ENCODE measurements at places on chromosomes 11 and 22.

GRCh38 chr11:102269927-102270326 is 47.4 kb upstream of the BIRC3 start:
- DNase-seq = no peak

DNA sequence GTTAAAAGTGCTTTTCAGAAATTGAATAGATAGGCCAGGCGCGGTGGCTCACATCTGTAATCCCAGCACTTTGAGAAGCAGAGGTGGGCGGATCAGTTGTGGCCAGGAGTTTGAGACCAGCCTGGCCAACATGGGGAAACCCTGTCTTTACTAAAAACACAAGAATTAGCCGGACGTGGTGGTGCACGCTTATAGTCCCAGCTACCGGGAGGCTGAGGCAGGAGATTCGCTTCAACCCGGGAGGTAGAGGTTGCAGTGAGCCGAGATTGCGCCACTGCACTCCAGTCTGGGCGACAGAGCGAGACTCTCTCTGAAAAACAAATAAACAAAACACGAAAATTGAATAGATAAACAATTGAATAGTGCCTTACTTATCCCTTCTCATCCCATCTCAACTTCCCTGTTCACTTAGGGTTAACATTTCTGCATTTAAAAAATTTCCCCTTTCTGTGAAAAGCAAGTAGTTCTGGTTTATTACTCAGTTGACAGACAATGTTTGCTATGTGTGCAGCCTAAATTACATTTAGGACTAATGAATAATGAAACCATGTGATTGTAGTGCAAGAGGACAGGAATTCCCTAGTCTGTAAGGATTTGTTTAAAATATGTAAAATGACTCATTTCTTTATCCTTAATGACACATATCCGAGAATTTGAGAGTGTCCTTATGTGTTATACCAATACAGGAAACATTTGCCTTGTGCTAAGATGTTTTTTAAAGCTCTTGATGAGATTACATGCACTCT is 6.0 kb downstream of the RNF169 start:
- peak; percentile 49 for DNase-seq

- no peak for DNase-seq
These were observed 67.4 kb downstream of the ZNRF3 start for GRCh38 chr22:28950617-28951411.

DNA sequence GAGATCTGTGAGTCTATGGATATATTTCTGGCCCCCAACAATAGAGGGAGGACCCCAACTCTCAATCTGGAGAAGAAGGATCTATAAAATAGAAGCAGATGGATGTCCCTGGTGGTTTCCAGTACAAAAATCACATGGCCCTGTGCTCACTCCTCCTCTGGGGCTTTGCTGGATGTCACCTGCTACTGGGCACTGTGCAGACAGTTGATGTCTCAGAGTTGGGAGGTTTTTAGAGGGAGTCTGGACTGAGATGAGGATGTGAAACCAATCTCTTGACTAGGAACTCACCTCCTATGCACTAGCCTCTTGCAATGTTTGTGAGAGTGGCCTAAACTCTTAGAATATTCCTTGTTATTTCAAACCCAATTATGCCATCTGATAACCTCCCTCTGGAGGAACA is 107.2 kb downstream of the SCN3B start:
- no peak for DNase-seq

- no peak for DNase-seq
These were observed 74.4 kb upstream of the PPARA start for GRCh38 chr22:46075764-46076531.

- no peak for DNase-seq
These were observed 45.2 kb downstream of the NECTIN1 start for GRCh38 chr11:119683783-119684182.

- no peak for DNase-seq
These were observed 146.7 kb downstream of the AASDHPPT start for GRCh38 chr11:106224172-106224571.

DNA sequence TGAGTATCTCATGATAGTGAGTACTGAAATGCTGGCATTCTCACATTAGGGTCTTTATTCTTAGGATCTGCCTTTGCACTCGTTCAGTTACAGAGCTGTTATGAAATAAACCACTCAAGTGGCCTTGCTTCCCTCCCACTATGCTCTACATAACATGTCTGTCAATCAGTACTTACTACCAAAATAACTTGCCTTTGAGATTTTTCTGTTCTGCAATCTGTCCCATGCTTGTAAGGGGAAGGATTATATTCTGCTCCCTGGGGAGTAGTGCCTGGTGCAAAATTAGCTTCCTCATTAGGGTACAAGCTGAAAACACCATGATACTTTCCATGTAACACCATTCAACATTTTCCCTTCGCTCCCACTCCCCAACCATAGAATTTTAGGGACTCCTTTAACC is 1.9 kb upstream of the GRAP2 start:
- no peak for DNase-seq

- DNase-seq = no peak
These were observed 22.9 kb downstream of the TMEM123 start for GRCh38 chr11:102429691-102430090.

DNA sequence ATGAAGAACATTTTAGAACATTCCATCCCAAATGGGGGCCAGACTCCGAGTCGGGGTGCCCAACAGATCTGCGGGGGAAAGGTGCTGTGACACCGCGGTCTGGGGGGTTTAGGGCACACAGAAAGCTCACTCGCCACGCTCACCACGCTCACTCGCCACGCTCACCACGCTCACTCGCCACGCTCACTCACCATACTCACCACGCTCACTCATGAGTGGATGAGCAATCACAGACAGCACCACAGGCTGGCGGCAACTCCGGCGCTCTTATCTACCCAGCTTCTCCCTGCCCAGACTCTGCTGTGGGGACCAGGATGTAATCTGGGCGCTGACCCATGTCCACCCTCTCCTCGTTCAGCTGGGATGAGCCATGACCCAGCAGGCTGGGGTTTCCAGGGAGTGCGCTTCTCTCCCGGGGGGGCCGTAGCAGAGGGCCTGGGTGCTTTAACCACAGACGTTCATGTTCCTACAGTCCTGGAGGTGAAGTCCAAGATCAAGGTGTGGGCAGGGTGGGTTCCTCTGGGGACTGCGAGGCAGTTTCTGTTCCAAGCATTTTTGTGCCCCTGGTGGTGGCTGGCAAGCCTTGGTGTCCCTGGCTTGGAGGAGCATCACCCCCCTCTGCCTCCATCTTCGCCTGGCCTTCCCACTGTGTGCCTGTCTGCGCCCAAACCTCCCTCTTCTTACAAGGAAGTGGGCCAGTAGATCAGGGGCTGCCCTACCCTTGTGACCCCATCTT is 141.2 kb downstream of the CTTN start:
- DNase-seq = no peak

DNA sequence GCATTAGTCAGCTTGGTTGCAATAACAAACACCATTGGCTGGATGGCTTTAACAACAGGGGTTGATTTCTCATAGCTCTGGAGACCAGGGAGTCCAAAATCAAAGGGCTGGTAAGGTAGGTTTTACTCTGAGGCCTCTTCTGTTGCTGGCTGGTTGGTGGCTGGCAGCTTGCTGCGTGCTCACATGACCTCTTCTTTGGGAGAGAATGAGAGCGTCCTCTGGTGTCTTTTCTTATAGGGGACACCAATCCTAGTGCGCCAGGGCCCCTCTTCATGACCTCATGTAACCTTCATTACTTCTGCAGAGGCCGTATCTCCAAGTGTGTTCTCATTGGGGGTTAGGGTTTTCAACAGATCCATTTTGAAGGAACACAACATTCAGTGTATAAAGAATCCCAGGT is 1308.3 kb downstream of the TBC1D22A start:
- no peak for DNase-seq

DNA sequence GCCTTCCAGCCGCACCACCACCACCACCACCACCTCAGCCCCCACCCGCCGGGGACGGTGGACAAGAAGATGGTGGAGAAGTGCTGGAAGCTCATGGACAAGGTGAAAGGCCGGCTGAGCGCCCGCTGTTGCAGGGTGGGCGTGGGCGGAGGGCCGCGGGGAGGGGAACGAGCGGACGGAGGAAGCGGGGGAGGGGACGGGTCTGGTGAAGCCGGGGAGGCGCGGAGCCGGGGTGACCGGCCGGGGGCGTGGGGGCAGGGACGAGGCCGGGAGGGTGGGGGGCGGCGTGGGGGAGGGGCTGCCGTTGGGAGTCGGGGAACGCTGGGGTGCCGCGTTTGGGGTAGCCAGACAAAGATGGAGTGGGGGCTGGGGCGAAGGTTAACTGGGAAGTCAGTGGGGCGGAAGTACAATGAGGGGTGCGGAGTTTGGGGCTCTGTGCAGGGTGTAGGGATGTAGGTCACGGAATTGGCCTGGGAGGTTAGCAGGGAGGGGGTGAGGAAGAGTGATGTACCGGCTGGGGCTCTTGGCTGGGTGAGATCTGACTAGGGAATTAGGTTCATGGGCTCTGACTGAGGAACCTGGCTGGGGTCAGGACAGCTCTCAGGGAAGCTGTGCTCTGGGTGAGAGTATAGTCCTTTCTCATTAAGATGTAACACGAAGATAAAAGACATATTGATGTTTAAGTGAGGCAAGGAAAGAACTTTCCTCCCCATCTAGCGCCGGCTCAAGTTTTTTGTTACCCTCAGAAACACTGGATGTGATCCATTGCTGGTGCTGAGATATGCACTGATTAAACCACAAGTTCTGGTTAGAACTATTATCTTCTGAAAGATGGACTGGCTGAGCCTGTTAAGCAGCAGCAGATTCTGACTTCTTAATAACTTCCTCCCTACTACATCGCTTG is 624 bp downstream of the CBL start:
- no peak for DNase-seq

DNA sequence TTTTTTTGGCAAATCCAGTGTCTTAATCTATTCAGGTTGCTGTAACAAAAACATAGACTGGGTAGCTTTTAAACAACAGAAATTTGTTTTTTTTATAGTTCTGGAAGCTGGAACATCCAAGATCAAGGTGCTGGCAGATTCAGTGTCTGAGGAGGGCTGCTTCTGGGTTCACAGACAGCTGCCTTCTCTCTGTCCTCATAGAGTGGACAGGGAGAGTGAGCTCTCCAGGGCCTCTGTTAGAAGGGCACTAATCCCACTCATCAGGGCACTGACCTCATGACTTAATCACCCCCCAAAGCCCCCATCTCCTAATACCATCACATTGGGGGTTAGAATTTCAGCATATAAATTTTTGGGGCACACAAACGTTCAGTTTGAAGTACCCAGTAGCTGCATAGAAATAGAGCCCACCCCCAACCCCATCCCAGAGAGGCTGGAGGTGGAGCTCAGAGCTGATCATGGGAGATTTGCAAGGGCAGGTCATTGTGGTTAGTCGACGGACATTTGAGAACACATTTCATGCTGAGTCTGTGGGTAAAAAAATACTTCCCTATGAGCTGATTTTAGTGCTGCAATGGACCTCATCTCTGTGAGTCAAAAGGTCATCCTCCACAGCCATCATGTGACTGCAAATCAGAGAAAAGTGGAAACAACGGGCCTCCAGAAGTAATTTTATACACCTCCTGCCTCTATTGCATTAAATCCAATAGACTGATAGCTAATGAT is 203.1 kb upstream of the CADM1 start:
- DNase-seq = no peak

GRCh38 chr22:44147821-44148574 is 32.7 kb upstream of the PARVG start:
- no peak for DNase-seq

GRCh38 chr11:6395470-6396060 is 5.3 kb downstream of the SMPD1 start:
- no peak for DNase-seq

DNA sequence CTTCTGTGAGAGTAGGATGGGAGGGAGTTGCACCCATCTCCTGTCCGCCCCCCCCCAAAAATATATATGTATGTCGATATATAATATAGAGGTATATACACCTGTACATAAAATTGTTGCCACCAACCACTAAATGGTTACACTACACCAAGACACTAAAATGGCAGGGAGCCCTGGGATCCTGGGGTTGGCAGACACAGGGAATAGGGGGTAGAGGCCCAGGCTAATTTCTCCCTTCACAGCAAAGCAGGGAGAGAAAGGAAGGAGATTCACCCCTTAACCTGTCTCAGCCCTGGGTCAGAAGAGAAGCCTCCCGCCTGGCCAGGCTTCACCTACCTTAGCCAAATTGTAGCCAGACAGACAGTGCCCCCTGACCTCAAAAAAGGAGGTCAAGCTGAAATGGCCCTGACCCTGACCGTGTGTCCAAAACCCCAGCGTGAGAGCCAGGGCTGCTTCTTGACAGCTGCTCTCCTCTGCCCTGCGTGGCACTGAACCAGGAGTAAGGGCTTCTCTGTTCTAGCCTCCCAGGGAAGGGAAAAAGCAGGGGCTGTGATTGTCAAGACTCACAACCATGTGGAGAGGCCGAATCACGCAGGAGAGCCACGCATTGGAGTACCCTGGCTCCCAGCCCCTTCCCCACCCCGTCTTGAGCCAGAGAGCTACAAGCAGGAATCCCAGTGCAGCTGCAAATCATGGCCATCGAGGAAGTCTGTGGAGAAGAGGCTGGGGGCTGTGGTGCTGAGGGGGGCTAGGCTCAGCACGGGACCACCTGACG is 40.5 kb downstream of the SGSM3 start:
- no peak for DNase-seq

DNA sequence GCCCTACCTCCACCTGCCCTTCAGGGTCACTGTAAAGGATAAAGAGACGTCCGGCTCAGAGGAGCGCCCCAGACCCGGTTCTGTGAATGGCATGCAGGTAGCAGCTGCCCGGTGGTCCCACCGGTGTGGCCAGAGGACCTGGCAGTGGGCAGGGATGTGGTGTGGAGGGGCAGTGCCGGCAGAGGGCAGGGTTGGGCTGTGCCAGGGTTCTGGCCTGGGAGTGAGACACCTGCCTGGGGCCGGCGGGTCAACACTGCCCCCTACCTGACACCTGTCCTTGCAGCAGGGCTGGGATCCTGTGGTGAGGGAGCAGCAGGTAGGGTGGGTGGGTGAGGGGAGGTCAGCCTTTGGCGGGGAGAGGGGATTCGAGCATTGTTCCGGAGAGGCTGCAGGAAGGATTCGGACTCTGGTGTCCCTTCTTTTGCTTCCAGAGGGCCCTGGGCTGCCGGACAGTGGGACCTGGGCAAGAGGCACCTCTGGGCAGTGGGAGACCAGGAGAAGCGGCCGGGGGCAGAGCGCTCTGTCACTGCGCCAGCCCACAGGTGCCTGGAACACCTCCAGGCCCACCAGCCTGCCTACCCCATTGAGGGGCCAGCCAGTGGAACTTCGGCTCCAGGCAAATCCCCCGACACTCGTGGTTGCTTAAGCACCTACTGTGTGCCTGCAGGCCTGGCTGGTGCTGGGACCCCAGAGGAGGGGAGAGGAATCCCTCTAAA is 1.6 kb upstream of the PHLDA2 start:
- no peak for DNase-seq
